ENCODE measurements at places on chromosomes 4 and X.
A peak's percentile ranks its signal among the peaks of the same experiment; 100 is the strongest.

DNA sequence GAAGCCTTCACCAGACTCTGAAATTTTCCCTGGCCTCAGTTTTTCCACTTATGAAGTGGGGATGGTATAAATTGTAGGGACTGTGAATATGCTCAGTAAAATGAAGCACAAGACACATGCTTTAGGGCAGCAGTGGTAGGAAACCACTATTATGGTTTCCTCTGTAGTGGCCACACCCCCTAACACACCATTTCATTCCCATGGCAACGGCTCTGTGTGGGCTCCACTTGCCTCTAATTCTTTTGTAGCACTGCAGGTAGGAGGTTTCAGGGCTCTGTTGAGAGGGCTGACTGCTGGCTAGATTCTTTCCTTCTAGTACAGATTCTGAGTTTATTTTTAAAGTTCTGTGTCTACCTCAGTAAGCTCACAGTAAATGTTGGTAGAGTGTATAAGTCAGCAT, 3.5 kb upstream of the VMA21 start:
- DNase-seq, result no peak

- no peak for DNase-seq
Measured at GRCh38 chr4:68218044-68218443, 27.4 kb downstream of the TMPRSS11B start.

DNA sequence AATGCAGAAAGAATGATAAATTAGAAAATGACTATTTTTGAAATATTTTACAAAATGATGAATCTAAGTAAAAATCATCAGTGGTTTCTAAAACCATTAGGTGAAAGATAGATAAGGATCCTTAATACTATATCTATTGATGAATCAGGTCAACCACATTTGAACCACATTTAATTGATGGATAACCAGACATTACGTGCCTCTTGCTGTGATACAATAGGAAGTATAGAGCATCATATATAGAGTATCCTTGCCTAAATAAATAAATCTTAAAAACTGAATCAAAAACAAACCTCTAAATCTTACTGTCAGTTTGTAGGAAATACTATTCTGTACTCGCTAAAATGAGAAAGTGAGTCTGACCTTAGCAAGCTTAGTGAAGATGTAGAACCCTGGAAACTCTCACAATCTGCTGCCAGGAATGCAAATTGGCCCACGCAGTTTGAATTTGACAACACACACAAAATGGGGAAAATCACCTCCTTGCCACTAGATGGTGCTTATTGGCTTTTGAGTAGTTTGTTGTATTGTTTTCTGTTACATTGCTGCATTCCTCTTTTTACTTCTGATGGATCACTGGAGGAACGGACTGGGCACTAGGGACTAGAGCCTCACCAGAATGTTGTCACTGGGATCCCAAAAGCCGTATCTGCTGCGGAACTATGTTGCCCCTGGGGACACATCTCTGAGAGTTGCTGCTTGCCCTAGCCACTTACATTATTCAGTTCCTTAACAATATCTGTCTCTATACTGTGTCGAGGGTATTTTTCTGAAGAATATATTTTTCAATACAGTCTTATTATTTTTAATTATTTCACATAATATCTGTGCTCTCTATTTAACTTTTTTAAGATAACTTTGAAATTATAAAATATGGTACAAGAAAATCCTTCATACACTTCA, 25.4 kb upstream of the SLAIN2 start:
- no peak for DNase-seq

DNA sequence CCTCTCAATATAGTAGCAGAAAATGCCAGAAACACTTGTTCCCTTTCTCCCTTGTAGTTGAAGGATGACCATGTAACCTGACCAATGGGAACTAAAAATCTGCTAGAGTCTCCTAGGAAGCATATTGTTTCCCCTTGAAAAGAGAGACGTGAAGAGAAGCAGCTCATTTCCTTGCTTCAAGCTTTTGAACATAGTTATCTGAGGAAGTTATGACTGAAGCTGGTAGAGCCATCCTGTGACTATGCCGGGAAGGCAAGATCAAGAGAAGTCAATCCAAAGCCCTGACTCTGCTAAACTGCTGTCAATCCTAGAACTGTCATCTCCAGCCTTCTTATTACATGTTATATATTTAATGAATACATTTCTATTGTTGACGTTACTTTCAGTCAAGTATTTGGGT, 66.6 kb downstream of the EIF4E start:
- DNase-seq, result no peak

GRCh38 chr4:94469221-94469784, 17.6 kb downstream of the PDLIM5 start:
- DNase-seq, result no peak

DNA sequence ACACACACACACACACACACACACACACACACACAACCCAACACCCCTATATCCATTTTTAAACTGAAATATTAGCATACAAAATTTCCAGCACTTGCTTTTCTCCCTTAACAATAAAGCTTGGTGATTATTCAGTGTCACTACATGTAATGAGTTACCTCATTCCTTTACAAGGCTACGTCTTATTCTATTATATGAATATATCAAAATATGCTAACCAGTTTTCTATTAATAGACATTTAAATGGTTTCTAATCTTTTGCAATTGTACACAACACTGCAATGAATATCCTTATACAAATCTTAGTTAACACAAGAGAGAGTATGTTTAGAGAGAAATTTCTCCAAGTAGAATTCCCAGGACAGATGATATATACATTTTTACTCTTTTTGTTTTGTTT, 14.2 kb downstream of the ZNF81 start:
- DNase-seq, result no peak

- no peak for DNase-seq
Measured at GRCh38 chrX:22247169-22247568, 25.5 kb upstream of the CBLL2 start.

GRCh38 chr4:11183356-11183740, 245.3 kb downstream of the HS3ST1 start:
- no peak for DNase-seq

GRCh38 chr4:26044983-26045382, 131.0 kb downstream of the SMIM20 start:
- no peak for DNase-seq

GRCh38 chrX:152930516-152930915, 32.6 kb downstream of the ZNF185 start:
- peak; percentile 55 for DNase-seq

DNA sequence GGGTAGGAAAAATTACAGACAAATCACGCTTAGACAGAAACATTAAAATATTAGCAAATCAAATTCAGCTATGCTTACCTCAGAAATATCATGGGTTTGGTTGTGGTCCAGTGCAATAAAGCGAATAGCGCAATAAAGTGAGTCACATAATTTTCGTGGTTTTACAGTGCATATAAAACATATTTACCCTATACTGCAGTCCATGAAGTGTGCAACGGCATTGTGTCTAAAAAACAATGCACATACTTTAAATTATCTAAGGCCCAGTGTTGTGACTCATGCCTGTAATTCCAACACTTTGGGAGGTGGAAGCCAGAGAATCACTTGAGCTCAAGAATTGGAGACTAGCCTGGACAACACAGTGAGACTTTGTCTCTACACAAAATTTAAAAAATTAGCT, 195.7 kb upstream of the IL1RAPL1 start:
- DNase-seq, result no peak

- no peak for DNase-seq
Measured at GRCh38 chrX:69079268-69079667, 86.0 kb downstream of the PJA1 start.

DNA sequence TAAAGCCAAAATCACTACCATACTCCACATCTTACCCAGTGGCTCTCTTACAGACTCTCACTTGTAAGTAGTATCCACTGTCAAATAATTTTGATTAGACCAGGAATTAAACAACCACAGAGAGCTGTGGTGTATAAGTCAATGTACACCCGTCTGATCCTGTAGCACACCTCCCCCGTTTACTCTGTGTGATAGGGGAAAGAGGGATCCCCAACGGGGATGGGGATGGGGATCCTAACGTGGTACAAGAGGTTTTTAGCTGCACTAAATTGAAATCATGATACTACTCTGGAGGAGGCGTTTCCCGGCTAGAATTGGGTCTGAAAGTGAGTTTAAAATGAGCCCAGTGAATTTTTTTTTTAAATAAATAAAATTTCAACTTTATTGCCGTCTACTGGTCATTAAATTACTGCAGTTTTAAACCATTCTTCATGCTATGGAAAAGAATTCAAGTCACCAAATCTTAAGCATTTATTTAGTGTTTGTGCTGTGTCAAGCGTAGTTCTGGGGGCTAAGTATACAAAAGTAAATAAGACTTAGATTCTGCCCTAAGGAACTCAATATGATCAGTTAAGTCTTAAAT, 76.6 kb downstream of the INTS12 start:
- no peak for DNase-seq

DNA sequence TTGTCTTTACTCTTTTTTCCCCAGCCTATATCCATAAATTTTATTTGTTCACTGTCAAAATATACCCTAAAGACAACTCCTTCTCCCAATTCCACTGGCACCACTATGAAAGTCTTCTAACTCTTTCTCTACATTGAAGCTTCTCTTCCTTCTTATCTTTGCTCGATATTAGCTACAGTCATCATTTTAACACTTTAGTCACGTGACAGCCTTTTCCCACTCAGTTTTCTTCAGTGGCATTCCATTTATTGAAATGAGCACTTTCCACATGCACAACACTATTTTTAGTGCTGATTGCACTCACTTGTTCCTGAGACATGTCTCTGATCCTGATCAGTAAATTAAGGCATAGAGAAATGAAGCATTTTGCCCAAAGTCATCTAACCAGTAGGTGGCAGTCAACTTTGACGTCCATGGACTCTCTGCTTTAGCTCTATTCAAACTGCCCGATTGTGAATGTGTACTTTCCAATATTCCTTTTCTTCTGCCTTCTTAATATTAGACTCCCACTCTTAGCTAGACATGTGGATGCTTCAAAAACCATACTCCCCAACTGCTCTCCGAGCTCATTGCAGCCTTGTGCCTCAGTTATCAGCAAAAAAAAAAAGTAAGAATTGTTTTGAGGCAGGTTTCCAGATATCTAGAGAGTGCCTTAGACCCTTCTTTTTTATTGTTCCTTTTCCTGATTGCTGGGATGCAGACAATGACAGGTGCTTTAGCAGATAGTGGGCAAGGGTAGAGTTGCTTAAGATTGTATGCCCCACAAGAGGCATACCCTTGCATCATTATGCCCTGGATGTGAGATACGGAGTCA, 394.4 kb upstream of the ADGRL3 start:
- no peak for DNase-seq

DNA sequence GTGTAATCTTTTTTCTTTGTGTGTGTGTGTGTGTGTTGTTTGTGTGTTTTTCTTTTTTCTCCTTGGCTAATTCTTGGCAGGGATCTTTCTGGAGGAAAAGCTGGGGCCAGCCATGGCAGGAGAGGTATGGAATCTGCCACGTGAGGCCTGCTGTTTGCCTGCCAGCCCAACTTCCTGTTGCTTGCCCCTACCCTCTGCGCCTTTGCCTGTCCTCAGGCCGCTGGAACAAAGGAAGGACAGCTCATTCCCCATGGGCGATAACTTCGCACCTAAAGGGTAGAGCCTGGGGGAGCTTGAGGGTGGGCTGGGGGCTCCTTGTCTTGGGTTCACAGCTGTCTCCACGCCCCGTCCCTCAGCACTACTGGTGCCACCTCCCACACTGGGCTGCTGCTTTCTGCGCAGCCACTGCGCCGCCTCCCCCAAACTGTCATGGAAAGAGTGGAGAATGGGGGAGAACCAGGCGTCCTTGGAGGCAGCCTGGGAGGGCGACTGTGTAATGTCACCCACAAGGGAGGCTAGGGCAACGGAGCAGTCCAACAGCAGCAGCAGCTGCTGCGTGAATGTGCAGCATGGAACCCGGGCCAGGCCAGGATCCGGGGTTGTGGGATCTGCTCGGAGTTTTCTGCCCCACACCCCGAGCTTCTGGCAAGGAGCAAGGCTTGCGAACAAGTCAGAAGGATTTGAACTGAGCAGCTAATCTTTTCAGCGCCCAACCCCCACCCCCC, 12.3 kb upstream of the YIPF7 start:
- DNase-seq, result no peak

DNA sequence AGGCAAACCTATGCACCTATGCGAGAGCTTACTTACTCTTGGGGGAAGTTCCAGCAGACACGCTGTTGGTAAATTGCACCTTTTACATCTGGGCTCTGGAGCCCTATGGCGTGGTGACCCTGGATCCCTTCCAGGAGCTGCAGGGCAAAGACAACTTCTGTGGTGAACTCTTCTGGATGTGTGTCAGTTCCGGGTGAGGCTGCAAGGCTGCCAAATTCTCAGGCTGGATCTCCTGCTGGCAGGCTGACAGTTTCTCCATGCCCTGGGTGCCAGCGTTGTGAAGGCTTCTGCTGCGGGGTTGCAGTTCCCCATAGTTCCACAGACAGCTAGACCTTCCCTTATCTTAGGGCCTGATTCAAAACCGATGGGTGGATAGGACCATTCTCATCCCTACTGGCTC, 37.9 kb downstream of the RAP2C start:
- no peak for DNase-seq

DNA sequence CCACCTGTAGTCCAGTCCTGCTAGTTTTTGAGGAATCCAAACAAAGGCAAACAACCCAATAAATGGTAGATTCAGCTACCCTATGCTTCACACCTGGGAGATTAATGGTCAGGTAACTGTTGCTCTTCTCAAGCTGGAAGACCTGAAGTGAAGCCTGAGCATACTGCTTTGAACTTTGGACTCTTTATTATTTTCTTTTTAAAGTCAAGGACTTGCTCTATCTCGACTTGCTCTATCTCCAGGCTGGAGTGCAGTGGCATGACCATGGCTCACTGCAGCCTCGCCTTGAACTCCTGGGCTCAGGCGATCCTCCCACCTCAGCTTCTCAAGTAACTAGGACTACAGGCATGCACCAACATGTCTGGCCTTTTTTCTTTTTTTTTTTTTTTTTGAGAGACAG, 14.7 kb upstream of the KLHL13 start:
- no peak for DNase-seq

DNA sequence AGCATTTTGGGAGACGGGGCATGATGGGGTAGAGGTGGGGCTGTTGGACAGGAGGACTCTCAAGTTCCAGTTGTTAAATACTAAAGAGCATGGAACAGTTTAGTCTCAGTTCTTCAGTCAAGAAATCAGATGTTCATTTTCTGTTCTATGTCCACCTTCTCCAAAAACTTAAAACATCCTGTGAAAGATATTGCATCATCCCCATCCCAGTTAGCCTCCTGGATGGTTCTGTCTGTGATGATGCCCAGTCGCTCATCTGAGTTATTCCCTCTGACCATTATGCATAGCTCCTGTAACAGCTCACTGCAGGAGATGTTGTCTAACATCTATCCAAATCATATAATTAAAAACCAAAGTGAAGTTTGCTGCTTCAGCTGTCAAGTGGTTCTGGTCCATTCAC, 32.1 kb upstream of the SCML1 start:
- no peak for DNase-seq

DNA sequence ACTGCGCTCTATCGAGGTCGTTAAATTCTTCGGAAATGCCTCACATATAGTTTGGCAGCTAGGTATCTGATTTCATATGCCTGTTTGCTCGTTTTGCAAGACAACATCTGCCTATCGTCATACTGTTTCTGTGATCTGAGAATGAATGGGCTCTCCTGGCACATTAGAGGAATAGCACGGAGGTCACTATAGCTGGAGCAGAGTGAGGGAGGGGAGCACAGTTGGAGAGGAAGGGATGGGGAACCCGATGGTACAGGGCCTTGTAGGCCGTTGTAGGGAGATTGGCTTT, 552 bp downstream of the IKBKG start:
- no peak for DNase-seq

Measured in posterior cingulate gyrus (tissue), 11 donors.